ENCODE measurements at places on chromosomes 4 and X.
A peak's percentile ranks its signal among the peaks of the same experiment; 100 is the strongest.

- peak; percentile 42 for DNase-seq
Measured at GRCh38 chr4:40280586-40280985, 54.5 kb upstream of the CHRNA9 start.

- no peak for DNase-seq
Measured at GRCh38 chr4:18511727-18512126, 490.2 kb upstream of the LCORL start.

GRCh38 chr4:6110681-6111353 is 89.5 kb downstream of the JAKMIP1 start:
- no peak for DNase-seq

- DNase-seq = no peak
Measured at GRCh38 chr4:88204882-88205281, 46.4 kb upstream of the ABCG2 start.

GRCh38 chr4:121736735-121737351 is 28.1 kb downstream of the SMIM43 start:
- DNase-seq = no peak

DNA sequence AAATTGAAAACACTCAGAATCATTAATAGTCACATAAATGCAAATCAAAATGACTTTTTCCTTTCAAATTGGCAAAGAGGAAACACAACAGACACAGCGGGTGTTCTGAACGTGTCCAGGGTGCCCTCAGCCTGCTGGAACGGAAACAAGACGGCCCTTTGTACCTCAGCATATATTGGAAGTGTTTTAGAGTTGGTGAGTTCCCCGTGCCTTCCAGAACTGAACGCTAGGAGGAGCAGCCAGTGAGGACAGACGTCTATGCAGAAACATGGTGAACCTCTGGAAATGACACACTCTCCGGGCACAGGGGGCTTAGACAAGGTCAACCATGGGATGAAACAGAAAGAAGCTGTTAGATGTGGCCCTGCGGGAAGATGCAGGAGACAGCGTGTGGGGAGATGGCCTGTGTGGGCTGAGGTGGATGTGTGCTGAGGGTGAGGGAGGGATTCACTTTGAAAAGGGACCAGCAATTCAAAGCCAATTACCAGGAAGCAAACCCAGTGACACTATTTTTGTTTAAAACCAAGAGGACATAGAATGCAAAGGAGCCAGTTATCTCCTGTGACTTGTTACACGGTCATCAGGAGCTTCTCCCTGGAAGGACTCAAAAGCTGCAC is 40.4 kb downstream of the RNF212 start:
- peak; percentile 21 for DNase-seq

GRCh38 chr4:169334335-169334734 is 63.6 kb upstream of the SH3RF1 start:
- DNase-seq = no peak

DNA sequence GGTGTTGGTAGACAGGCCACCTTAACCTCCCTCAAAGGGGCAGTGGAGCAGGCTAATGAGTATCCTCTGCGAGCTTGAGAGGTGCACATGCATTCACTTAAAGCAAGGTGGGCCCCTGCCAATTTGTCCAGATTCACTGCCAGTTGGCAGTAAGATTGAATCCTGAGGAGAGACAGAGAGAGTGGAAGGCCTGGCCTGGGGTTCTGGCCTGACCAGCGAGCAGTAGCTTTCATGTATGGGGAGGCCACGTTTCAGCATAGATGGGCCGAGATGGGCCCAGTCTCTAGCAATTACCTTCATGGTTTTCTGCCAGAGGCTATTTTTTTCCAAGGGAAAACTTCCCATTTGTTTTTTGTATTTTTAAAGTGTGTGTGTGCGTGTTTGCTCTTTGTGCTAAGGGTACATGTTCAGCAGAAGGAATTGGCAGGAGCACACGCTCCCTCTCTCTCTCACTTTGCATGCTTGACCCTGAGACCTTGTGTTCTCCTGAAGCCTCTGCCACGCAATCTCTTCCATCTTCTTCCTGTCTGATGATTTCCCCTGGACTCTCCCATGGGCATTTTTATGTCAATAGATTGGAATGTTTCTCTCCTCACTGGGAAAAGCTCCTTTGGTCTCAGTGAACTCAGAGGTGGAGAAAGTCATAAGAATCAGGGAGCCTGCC is 215.8 kb upstream of the SFRP2 start:
- DNase-seq = no peak

- no peak for DNase-seq
Measured at GRCh38 chrX:155896512-155896911, 15.4 kb downstream of the VAMP7 start.

- no peak for DNase-seq
Measured at GRCh38 chrX:76076124-76076523, 96.7 kb upstream of the PBDC1 start.

GRCh38 chrX:72107320-72107719 is 24.4 kb downstream of the RTL5 start:
- no peak for DNase-seq

DNA sequence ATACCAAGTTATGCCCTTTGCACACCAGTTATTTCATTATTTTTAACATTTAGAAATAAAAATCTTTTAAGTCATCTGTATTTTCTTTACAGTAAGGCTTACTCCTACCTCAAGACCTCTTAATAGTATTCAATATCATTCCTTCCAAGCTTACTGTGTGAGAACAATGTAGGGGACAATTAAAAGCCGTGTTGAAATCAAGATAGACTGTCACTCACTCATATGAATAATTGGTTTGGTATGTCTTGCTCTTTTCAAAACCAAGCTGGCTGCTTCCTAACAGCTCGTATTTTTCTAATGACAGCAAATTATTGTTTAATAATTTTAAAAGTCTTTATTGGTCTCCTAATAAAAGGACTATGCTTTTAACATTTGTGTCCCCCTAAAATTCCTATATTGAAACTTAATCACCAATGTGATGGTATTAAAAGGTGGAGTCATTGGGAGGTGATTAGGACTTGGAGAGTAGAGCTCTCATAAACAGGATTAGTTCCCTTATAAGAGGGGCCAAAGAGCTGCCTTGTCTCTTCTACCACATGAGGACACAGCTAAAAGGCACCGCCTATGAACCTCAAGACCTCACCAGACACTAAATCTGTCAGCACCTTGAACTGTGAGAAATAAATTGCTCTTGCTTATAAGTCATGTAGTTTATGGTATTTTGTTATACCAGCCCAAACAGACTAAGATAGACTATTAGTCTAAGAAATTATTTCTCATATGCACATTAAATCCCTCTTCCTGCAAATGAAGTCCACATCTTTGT is 4.1 kb downstream of the ABCB7 start:
- DNase-seq = no peak
